ENCODE measurements at places on chromosomes 1 and 21.

DNA sequence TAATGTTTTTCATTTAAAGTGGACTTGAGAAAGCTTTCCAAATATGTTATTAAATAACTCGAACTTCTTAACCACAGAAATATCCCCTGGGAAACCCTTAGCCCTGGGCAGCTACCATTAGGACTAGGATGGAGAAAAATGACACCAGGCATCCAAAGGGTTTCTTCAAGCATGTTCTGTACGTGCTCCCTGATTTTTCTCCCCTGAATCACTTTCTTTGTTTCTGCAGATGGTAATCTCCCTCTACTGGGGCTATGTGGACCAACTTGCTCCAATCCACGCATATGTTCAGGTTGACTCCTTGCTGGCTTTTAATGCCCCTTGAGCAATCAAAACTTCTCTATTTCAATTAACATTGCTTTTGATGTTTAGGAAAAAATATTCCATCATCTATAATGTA lies 312.7 kb upstream of the C1orf87 start:
- no peak for DNase-seq

DNA sequence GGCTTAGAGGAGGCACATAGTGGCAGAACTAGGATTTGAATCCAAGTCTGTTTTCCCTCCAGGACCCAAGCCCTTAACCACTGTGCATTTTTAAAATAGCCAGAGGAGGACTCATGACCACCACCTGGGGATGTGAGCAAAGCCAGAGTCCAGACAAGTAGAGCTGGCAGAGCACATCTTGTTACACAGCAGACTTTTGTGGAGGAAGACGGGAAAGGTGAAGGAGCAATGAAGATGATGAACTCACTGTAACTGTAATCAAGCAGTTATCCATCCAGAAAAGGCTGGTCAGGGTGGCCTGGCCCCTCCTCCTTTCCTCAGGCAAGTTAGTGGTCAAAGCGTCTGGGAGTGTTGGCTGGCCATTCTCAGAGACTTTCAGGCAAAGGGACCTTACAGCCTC lies 50.9 kb downstream of the SLC44A3 start:
- no peak for DNase-seq

DNA sequence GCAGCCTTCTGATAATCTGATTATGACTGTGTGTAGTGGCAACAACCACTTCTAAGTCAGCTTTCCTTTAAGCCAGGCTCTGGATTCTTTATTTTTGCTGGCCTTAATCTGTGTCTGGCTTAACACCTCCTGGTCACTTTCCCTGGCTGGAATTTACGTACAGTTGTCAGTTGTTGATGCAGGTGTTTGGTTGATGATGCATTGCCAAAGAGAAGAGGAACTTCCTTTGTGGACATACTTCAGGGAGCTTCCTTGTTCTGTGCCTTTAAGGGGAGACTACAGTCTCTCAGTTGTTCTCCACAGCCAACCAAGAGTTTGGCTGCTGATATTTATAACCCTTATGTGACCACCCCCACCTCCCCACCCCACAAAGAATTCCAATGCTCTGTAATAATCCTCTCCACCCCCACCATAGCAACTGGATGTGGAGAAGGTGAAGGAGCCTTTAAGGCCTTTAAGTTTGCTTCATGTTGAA lies 96.0 kb upstream of the BMP8A start:
- no peak for DNase-seq

GRCh38 chr1:229033480-229033879 lies 237.4 kb upstream of the RAB4A start:
- no peak for DNase-seq

DNA sequence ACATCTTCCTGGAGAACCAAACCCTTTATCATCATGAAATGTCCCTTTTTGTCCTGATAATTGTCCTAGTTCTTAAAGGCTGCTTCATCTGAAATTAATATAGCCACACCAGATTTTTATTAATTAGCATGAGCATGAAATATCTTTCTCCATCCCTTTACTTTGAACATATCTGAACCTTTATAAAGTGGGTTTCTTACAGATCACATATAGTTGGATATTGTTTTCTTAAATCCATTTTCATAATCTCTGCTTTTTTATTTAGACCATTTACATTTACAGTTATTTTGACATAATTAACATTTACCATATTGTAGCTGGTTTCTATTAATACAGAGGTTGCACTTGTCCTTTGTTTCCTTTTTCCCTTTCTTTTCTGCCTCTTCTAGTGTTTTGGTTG lies 17.2 kb downstream of the SHCBP1L start:
- no peak for DNase-seq

GRCh38 chr1:13757693-13758092 lies 57.7 kb downstream of the PRDM2 start:
- no peak for DNase-seq

DNA sequence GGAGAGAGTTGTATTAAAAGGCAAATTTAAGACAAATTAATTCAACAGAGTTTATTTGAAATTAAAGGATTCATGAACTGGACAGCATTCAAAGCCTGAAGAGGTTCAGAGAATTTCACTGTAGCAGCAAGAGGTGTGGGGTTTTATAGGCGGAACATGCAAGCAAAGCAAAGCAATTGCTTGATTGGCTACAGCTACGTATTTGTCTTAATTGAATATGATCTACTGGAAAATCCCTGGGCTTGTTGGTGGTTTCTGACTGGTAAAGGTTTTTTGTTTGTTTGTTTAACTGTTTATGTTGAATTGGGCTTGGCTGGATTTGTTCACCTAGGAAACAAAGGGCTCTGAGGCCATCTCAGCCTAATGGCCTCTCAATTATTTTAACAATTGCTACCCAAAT lies 61.5 kb downstream of the KCNK1 start:
- DNase-seq = no peak

GRCh38 chr21:19246018-19246417 lies 842.4 kb upstream of the TMPRSS15 start:
- no peak for DNase-seq

DNA sequence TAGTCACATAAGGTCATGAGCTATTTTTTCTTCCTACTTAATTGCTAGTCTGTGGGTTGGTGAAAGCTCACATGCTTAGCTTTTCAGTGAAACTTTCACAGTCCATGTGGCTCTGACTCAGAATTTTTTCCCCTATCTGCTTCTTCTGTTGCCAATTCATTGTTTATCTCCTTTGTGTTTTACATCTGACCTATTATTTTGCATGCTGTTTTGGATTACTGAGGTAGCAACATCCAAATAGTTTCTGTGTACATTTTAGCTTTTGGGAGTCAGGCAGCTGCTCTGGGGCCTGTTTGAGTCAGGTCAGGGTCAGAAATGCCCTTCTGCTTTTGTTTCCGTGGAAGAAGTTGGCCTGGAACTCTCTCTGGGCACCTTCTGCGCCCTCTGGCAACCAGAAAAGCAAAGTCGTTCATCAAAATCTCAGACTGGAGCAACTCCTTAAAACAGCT lies 40.0 kb downstream of the ROR1 start:
- DNase-seq = no peak

GRCh38 chr1:150563340-150564038 lies 14.3 kb downstream of the ADAMTSL4 start:
- no peak for DNase-seq

- DNase-seq = no peak
Measured at GRCh38 chr21:21297211-21297610, 299.0 kb downstream of the NCAM2 start.

DNA sequence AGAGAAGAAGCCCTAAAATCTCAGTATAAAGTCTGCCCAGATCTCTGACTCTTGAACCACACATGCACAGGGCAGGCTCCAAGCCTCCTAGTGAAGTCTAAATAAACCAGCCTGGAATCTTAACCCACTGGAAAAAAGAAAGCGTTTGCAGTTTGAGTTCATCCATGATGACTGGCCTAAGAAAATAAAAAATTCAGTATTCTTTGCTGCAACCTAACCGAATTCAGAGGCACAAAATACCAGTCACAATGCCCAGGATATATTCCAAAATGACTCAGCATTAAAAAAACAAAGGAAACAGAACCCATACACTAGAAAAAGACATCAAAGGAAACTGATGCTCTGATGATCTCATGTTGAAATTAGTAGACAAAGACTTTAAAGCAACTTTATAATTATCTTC lies 269.2 kb downstream of the SDCCAG8 start:
- no peak for DNase-seq

DNA sequence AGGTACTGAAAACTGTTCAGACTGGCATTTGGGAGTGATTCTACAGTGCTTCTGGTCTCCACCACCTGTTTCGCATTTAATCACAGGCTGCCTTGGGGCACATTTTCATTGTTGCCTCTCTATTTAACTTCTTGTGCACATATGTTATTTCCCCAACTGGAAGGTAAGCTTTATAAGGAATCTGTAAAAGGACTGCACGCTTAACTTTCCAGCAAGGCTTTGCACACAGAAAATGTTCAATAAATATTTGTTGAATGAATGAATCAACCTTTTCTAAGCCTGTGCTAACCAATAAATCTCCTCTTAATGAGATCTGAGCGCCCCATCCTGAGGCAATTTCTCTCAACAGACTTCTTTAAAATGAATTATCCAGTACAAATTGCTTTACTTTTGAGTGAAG lies 84.3 kb upstream of the ARHGAP29 start:
- no peak for DNase-seq

DNA sequence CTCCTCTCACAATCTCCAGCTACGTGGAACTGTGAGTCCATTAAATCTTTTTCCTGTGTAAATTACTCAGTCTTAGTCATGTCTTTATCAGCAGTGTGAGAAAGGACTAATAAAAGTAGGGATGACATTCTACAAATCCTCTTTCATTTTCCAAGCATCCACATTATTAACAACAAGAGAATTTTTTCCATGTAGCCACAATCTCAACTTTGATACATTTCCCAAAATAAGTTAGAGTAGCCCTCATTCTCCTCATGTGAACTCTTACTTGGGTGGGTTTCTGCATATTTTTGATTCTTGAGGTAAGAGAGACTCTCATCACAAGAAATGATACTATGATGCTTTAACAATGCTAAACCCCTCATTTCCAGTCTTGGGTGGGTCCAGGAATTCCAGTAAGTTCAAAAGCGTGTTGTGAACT lies 52.8 kb downstream of the TNFSF18 start:
- no peak for DNase-seq

DNA sequence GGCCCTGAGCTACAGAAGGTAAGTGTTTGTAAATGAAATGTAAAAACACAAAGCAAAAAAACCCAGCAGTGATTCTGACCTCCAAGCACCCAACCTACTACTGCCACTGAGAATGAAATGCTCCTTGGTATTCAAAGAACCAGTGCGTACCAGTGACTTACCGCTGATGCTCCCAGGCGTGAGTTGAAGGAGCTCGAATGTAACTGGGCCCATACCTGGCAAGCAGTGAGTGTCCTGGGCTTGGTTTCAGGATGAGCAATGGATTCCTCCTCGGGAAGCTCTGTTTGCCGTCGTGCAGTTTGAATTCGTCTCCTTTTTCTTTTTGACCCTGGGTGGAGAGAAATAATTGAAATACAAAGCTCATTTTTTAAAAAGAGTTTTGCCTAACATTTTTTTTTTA lies 121.9 kb downstream of the ATG4C start:
- DNase-seq = no peak

DNA sequence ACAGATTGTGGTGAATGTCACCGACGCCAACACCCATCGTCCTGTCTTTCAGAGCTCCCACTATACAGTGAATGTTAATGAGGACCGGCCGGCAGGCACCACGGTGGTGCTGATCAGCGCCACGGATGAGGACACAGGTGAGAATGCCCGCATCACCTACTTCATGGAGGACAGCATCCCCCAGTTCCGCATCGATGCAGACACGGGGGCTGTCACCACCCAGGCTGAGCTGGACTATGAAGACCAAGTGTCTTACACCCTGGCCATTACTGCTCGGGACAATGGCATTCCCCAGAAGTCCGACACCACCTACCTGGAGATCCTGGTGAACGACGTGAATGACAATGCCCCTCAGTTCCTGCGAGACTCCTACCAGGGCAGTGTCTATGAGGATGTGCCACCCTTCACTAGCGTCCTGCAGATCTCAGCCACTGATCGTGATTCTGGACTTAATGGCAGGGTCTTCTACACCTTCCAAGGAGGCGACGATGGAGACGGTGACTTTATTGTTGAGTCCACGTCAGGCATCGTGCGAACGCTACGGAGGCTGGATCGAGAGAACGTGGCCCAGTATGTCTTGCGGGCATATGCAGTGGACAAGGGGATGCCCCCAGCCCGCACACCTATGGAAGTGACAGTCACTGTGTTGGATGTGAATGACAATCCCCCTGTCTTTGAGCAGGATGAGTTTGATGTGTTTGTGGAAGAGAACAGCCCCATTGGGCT lies 3.0 kb downstream of the CELSR2 start:
- no peak for DNase-seq
